ENCODE measurements at places on chromosomes 7 and 10.

- DNase-seq: no peak
Measured at GRCh38 chr10:78895469-78895868, 173.3 kb upstream of the ZMIZ1 start.

- no peak for DNase-seq
Measured at GRCh38 chr7:88268051-88268450, 38.6 kb downstream of the STEAP4 start.

DNA sequence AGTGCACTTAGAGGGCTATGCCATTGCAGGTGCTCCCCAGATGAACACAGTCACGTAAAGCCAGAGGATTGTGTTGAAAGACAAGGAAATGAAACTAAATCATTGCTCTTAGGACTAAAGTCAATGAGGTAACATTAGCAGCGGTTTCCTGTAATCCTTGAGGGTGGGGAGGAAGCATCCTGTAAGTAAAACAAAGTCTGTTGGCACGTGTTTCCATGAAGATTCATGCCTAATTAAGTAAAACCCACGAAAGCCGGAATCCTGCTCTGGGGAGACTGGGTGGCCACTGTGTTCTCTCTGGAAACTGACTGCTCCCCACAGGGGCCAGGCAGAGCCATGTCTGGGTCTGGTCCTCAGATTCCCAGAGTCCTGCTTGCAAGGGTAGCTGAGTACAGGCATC lies 18.3 kb downstream of the STEAP1B start:
- peak; percentile 41 for DNase-seq

DNA sequence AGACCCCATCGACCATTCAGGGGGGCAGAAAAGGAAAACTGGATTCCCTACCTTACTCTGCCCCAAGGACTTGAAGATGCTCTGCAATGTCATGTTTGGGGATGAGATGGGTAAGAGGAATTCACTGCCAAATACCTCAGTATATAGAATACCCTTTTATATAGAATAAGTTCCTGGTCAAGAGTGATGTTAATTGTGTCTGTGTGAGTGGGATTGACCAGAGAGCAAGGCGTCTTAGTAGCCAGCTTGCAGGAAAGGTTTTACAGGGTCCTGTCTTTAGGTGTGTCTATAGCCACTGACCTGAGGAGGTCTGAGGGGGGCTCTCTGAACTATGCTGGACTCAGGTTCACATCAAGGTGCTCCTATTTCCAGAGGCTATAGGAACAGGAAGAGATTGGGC lies 1.4 kb downstream of the IFIT3 start:
- no peak for DNase-seq

- DNase-seq: no peak
Measured at GRCh38 chr7:131294553-131294952, 33.1 kb upstream of the MKLN1 start.

- no peak for DNase-seq
Measured at GRCh38 chr10:91559750-91560149, 73.1 kb downstream of the PPP1R3C start.

Measured in foreskin keratinocyte (primary cell).